ENCODE measurements at places on chromosomes 1 and 21.
A peak's percentile ranks its signal among the peaks of the same experiment; 100 is the strongest.

DNA sequence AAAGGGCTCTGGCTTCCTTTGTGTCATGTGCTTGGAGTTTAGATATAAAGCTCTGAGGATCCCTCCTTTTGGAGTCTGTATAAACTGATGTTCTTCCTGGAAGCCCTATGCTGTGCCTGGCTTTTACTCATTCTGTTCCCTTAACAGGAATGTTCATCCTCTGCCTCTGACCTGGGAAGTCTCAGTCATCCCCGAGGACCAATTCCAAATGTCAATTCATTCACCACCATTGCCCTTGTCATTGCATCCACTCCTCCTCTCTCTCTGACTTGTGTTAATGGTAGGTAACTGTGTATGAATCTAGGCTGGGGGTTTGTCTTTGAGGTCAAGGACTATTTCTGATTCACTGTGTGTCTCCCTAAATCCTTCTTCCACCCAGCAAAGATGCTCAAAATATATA, 204.2 kb upstream of the CAMK1G start:
- no peak for DNase-seq

DNA sequence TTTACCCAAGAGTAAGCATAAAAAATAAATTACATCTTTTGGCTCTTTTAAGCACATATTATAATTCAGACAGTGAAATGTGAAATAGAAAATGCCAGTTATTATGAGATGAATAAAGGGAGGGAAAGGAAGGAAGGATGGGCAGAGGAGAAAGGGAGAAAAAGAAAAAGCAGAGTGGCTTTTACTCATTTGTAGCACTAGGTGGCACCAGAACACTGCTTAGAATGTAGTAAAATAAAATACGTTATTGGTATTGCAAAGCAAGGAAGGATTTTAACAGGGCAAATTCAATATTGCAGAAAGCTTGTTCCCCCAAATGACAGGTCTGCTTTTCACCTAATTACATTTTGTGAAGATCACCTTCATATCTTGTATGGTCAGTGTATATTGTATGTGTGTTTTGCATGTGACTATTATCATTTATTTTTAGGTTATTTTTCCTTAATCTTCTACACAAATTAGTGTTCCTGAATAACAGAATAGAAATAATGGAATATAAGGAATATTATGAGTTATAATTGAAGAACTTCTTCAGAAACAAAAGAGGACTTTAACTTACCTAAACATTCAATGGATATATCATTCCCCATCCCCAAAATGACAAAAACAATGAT, 9.1 kb upstream of the PCNX2 start:
- DNase-seq, result peak; percentile 31

GRCh38 chr1:98045211-98045766, 124.5 kb upstream of the DPYD start:
- no peak for DNase-seq

DNA sequence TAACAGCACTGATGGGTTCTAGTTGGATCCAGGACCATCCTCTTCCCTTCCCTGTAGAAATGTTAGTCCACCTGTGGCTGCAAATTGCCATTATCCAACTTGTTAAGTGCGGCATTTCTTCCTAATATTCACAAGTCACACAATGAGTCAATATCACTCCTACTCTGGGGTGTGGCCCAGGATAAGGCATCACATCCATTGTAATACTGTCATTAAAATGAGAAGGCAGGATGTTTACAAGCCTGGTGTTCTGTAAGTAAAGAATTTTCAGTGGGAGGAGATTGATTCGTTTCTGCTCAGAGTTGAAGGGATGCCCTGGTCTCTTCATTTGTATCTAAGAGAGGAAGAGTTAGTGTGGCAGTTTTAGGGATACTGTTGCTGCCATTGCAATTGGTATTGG, 18.1 kb upstream of the ARHGAP29 start:
- DNase-seq, result no peak

DNA sequence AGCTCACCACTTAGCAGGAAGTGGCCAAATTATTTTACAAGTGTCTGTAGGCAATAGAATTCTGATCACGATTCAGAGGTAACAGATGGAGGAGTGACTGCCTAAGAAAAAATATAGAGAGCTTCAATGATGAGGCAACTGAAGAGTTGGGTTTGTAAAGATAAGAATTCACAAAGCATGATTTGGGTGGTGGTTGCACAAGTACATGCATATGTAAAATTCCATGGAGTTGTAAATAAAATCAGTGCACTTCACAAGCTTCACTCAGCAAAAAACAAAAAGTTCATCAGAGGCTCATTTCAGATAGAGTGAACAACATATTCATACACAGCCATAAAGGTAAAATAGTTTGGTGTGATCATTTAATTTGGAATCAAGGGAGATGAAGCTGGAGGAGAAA, 10.9 kb downstream of the ANP32E start:
- DNase-seq, result no peak

Measured in NCI-H774 (cell line).